ENCODE measurements at places on chromosomes 1 and 21. TPM values are rescaled to one million over a fixed set of nuclear protein-coding genes. Genes with fewer than 3 reads are reported as not detected.

TNFSF4 gene
- polyA plus RNA-seq: 0.38 TPM

ADAMTSL4 gene
- polyA plus RNA-seq: 2.8 TPM

ANGPTL3 gene
- not detected for polyA plus RNA-seq

E2F2 gene
- polyA plus RNA-seq: 4.7 TPM

C8A gene
- polyA plus RNA-seq: not detected

B3GALT2 gene
- polyA plus RNA-seq: not detected

NRIP1 gene
- 28.2 TPM for polyA plus RNA-seq

ABCA4 gene
- polyA plus RNA-seq: not detected

S100A5 gene
- not detected for polyA plus RNA-seq

PRRX1 gene
- not detected for polyA plus RNA-seq

KIF26B gene
- 0.01 TPM for polyA plus RNA-seq

GPR37L1 gene
- 0.06 TPM for polyA plus RNA-seq

DNA sequence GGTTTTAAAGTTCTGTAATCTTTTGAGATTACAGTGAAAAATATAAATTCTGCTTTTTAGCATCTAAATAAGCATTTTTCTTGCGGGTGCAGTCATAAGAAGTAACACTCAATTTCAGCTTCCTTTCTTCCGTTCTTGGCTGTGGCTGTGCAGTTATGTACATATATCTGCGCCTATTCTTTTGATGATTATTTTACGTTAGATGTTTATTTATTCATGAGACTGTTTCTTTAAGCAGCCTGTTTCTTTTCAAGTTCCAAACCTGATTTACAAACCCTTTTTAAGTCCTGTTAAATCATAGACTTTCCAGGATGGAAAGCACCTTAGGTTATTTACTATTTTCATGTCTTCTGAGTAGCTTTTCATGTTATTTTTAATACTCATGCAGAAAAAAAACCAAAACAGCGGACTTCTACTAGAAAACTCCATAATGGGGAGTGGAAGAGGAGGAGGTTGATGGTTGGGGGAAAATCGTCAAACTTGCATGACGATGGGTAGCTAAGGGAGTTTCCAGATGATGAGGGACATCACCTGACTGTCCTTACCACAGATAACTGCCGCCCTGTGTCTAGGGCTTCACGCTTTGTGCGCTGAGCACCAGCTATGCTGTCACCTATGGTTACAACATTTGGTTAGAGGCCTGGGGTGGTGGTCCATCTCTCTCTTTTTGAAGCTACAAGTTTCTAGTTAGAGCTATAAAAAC lies 2.6 kb downstream of the PRDM2 start:
- no peak for DNase-seq

DNA sequence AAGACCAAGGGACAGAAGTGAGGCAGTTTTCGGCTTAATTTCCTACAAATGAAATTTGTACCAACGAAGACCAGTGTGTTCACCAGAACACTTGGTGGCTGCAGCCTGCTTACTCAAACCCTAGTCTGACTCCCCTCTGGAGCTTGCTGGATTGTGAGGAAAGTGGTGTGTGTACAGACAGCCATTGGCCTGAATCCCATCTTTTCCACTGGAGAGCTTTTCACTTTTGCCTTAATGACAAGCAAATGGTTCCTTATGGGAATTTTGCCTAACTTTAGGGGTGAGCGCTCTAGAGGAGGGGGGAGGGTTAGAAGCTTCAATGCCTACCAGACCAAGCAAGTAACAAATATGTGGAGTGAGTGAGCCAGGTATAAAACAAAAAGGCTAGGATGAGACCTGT lies 17.3 kb downstream of the METTL13 start:
- DNase-seq: no peak

- peak; percentile 25 for DNase-seq
Observed at GRCh38 chr1:221069986-221070385, 190.7 kb downstream of the HLX start.

DNA sequence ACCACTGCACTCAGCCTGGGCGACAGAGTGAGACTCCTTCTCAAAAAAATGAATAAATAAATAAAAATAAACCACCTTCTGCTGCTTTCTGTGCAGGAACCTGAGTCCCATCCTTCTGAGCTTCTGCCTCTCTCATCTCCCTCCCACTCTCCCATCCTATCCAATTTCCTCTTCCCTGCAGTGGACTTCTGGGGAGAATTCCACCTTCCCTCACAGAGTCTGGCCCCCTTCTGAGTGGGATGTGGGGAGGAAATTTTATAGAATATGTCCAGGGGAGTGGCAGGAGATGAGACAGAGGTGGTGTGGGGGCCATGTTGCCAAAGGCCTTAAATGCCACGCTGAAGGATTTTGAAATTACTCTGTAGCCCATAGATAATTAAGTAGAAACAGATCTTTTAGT lies 5.4 kb upstream of the EFNA1 start:
- DNase-seq: no peak

DNA sequence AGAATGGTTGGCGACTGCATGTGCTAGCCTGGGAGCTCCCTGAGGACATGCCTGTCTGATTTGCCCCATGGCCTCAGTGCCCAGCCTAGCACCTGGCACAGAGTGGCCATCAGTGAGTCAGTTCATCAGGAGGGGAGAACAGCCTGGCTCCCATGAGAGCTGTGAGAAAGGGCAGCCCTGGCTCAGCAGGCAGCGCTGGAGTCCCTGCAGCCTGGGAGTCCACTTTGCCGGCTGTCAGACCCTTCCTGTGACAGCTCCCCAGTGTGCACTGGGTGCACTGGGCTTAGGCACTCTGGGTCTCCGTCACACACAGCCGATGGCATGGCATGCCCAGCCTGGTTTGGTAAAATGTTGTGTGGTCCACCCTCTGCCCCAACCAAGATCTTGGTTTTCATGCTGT lies 28.7 kb downstream of the LDLRAP1 start:
- DNase-seq: no peak

DNA sequence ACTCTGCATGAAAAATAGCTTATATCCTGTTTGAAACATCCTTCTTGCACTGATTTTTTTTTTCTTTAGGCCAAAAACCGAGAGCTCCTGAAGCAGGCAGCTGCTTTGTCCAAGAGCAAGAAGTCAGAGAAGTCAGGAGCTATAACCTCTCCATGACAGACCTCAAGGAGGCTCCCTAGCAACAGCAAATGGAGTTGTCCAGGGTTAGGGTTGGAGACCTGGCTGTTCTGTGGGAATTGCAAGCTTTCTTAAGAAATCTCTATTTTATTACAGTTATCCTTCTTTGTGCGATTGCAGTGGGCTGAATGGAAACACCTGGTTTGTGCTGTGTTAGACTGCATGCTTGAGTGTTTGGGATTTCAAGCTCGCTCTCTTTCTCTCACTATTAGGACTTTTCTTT lies 12.6 kb upstream of the STX12 start:
- DNase-seq: no peak

- DNase-seq: no peak
Observed at GRCh38 chr21:45499970-45500577, 42.2 kb downstream of the SLC19A1 start.

- no peak for DNase-seq
Observed at GRCh38 chr21:45264146-45264911, 23.4 kb downstream of the POFUT2 start.

GRCh38 chr1:25754470-25755181 lies 45.4 kb upstream of the SELENON start:
- DNase-seq: no peak

- no peak for DNase-seq
Observed at GRCh38 chr1:197234581-197234980, 33.5 kb upstream of the CRB1 start.

DNA sequence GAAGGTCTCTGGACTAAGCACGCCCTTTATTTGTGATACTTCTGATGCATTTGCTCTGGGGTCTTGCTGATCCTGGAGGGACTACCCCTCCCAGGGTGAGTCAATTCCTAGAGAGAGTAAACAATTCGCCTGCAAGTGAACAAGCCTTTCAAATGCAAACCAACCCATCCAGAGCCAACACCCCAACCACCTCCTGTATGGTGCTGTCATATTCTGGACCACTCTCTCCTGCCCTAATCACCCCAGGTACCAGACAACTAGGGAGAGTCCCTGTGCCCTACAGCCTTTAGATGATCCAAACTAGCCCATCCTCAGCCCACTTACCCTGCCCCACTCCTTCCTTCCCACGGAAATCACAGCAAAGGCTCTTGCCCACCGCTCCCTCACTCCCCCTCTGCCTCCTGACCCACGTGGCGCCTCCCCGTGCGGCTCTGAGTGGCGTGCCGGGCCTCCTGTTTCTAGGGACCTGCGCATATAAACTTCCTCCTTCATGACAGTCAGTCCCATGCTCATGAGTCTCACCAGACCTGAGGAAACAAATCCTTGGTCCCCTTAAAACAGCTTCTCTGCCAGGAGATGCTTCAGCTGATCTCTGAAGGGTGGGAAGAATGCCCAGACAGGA lies 37.2 kb downstream of the ACTA1 start:
- DNase-seq: no peak

DNA sequence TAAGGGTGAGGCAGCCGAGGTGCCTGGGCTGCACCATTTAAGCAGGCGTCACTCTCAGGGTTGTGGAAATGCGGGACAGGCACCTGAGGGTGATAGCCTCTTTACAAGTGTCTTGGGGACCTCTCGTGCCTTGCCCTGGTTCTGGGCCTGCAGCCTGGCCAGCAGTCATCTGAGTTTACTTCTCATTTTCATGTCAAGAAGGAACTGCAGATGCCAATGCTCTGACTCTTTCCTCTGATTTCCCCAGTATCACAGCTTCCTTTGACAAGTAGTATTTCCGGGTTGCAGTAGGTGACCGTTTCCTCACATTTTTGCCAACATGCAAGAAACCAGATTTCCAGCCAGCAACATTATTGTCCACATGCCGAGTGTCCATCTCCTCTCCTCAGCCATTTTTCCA lies 286.9 kb downstream of the DISC1 start:
- no peak for DNase-seq

GRCh38 chr1:899636-900317 lies 23.9 kb upstream of the SAMD11 start:
- DNase-seq: no peak

GRCh38 chr1:171715813-171716251 lies 26.0 kb downstream of the VAMP4 start:
- DNase-seq: no peak

GRCh38 chr21:45622416-45623097 lies 21.0 kb upstream of the PCBP3 start:
- no peak for DNase-seq

GRCh38 chr1:222892137-222892769 lies 77.4 kb downstream of the DISP1 start:
- no peak for DNase-seq

DNA sequence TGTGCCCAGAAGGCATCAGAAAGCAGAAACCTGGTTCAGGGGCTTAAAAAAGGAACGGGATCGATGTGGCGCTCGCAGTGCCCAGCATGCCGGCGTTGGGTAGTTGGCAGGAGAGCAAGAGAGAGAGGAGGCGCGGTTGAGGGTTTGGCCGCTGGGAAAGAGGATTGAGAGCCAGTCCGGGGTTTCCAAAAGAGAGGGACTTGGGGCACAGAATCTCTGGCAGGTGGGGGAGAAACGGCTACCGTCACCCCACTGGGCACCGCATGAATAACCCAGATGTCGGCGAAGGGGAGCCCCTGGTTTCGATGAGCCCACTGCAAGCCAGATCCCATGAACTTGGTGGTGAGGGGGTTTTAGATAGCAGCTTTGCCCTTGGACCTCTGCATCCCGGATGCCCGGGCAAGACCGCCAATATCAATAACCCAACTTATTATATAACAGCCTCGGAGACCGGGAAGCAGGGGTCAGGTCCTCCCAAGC lies 60.4 kb upstream of the ACOT11 start:
- DNase-seq: peak; percentile 31

GRCh38 chr21:16476056-16476825 lies 746.5 kb downstream of the USP25 start:
- DNase-seq: no peak

GRCh38 chr1:226360106-226360746 lies 47.7 kb downstream of the PARP1 start:
- no peak for DNase-seq

DNA sequence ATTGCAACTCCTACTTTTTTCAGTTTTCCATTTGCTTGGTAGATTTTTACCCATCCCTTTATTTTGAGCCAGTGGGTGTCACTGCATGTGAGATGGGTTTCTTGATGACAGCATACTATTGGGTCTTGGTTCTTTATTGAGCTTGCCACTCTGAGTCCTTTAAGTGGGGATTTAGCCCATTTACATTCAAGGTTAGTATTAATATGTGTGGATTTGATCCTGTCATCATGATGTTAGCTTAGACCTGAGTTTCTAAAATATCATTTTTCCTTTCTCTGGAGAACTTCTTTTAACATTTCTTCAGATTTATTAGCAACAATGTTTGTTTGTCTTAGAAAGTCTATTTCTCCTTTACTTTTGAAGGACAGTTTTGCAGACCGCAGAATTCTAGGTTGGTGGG lies 11.8 kb upstream of the S100B start:
- no peak for DNase-seq

GRCh38 chr21:43816611-43817071 lies 27.3 kb downstream of the RRP1 start:
- DNase-seq: no peak

- DNase-seq: no peak
Observed at GRCh38 chr1:151425103-151425502, 25.7 kb downstream of the PSMB4 start.

DNA sequence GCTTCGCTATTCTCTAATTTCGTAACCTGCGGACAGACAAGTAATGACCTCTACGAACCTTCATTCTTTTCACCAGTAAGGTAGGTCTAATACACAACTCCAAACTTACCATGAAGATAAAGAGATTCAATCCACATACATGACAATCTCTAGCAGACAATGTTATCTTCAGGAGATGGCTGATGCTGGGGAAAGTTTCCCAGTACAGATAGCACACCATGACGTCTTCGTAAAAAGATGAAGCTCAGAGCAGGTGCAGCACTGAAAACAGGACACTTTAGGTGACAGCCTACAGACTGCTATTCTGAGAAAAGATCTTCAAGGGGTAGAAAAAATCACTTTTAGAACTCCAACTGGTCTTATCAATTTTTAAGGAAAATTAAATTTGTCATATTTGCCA lies 41.3 kb downstream of the ZNF281 start:
- DNase-seq: no peak

- no peak for DNase-seq
Observed at GRCh38 chr1:97603776-97604175, 317.1 kb downstream of the DPYD start.

GRCh38 chr1:116952738-116953275 lies 43.1 kb downstream of the PTGFRN start:
- DNase-seq: no peak

DNA sequence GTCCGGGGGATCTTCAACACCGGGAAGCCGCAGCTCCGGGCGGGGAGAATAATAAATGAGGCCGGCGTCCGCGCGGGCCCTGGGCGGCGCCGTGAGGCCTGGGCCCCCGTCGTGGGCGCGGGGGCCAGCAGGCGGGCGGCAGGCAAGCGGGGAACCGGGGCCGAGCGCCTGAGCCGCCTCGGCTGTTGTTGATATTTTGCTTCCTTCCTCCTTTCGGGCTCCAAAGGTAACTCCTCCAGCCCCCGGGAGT lies at the start of gene MEF2D:
Gene MEF2D (minus strand): TSS at position 233 of the 250 bp plus-strand sequence. CDS start 17,483 bp downstream, outside the sequence.
- no peak for DNase-seq

- DNase-seq: no peak
Observed at GRCh38 chr1:174815036-174815435, 184.7 kb upstream of the CACYBP start.

DNA sequence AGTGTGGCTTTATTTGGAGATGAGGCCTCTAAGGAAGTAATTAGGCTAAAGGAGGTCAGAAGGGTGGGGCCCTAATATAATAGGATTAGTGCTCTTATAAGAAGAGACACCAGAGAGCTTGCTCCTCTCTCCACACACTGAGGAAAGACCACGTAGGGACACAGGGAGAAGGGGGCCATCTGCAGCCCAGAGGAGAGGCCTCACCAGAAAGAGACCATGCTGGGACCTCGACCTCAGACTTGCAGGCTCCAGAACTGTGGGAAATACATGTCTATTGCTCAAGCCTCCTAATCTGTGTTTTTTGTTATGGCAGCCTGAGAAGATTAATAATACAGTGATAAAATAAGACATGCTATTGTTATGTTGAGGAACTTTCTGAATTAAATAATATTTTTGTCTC lies 8.3 kb downstream of the RCAN1 start:
- no peak for DNase-seq
